ENCODE measurements at places on chromosomes 6 and 20.
A peak's percentile ranks its signal among the peaks of the same experiment; 100 is the strongest.

DNA sequence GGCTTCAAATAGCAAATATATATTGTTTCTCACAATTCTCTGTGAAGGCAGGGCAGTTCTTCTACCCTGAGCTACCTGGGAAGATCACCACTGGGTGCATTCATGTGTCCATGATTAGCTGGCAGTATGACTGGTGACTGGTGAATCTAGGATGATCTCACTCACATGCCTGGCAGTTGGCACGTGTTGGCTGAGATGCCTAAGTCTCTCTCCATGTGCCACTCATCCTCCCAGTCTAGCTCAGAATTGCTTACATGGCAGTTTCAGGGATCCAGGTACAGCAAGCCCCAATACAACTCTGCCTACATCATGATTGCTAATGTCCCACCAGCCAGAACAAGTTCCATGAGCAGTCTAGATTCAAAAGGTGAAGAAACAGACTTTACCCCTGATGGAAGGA lies 346.8 kb upstream of the CNR1 start:
- no peak for DNase-seq

DNA sequence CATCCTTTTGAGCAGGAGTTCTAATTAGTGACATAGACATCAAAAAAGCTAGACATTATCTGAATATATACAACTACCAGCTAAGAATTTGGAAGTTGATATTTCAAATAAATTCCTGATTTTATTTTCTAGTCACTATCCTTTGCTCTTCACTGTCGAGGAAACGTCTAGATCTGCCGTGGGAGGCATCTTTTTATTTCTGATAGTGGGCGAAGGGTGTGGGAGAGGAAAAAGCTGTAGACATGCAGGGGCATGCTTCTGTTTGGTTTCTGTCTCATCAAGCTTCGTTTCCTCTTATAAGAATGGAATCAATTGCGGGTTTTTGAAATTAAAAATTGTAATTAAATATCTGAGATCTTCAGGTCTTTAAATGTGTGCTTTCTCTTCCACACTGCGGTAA lies 16.2 kb upstream of the C6orf118 start:
- DNase-seq = no peak

DNA sequence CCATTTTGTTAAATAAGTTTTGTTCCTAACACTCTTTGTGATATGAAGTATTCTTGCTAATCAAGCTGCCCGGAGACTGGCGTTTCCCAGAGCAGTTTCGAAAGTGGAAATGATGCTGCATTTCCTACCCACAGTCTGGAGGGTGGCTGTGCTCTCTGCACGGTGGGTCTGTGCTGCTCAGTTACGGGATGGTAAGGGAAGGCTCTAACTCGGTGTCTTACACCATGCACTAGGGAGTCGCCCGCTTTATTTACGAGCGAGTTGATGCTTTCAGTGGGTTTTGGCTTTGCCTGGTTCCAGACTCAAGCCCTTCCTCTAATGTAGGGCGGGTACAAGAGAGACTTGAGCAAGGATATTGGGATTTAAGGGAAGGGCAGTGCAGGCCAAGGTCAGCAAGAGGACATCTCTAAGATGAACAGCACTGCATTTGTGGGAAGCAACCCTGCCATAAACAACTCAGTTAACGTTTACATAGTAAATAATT lies 180.1 kb upstream of the AKAP12 start:
- no peak for DNase-seq

DNA sequence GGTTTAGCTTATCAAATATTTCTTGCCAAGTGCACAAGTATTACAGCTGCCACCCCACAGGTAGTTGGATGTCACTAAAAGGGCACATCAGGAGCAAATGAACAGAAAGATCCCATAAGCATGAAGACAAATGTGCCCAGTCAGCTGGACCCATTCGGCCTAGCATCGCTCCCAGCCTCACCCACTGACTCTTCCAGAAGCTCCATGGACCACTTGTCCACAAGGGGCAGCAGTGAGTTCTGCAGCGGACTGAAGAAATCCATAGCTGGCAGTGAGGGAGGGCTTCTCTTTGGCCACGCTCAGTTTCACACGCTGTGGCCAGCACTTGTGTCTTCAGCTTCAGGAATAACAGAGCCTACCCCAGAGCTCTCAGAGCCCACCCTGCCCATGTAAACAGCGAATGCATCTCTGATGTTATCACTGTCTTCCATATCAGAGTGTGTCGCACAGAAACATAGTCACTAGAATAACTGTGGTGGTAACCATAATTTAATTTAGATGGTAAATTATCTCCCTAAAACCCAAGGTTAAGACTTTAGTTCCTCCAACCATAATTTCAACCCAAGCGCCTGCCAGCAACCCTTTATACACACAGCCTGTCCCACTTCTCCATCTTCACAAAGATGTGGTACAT lies 15.8 kb downstream of the CGA start:
- peak; percentile 73 for DNase-seq

GRCh38 chr6:90126181-90126580 lies 170.5 kb downstream of the BACH2 start:
- DNase-seq = no peak

GRCh38 chr20:49272654-49273053 lies 5.2 kb downstream of the ZNFX1 start:
- no peak for DNase-seq

DNA sequence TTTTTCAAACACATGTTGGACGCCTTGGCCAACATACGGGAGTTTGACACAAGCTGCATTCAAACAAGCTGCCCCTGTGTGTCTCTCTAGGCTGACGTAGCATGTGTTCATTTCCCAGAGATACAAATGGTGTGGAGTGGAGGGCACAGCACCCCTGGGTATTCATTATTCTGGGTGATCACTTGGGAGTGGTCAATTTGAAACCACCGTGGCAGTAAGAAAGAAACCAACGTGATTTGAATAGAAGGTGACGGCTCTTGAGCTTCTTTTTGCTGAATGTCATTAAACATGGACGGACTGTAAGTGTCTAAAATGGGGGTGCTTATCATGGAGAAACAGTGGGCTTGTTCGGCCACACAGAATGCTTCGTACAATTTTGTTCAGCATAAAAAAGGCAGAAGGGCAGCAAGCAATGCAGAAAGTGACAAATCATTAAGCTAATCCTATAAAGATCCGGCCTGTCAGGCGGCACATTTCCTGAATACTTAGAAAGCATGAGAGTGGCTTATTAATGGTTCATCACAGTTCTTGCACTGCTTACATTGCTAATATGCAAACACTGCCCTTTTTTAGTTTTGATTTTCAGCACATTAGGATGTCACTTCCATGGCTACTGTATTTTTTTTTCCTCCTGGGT lies 1261.9 kb upstream of the CITED2 start:
- DNase-seq = no peak

- DNase-seq = no peak
Observed at GRCh38 chr6:48670546-48670945, 559.5 kb upstream of the PTCHD4 start.

- DNase-seq = peak; percentile 22
Observed at GRCh38 chr6:157223021-157223430, 100.3 kb downstream of the TMEM242 start.

GRCh38 chr6:20253021-20253420 lies 40.8 kb upstream of the MBOAT1 start:
- DNase-seq = no peak

DNA sequence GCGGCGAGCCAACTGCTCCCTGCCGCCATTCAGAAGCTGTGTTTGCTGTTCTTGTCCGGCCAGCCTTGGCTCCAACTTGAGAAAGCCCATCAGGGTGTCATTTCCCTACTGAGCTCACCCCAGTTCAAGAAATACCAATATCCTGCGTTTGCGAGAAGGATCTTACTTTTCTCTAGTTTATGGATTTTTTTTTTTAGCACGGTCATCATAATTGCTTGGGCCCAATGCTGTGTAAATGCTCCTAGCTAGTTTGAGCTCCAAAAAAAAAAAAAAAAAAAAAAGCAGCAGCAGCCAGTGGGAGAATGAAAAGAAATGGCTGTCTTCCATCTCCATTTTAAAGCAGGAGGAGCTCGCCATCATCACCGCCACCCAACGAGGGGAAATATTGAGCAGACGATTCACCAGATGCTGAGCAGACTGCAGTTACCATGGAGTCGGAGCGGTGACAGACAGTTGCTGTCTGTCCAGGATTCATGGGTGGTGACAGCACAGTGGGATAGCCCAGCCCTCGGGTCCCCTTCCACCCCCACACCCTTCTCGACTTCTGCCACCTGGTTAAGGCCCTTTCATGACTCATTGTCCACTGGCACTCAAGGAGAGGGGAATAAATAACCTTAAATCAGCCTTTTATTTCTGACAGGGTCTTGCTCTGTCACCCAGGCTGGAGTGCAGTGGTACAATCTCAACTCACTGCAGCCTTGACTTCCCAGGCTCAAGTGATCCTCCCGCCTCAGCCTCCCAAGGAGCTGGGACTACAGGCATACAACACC lies 132.4 kb upstream of the SNX9 start:
- no peak for DNase-seq

- peak; percentile 9 for DNase-seq
Observed at GRCh38 chr20:50789968-50790650, 4.8 kb upstream of the BCAS4 start.

DNA sequence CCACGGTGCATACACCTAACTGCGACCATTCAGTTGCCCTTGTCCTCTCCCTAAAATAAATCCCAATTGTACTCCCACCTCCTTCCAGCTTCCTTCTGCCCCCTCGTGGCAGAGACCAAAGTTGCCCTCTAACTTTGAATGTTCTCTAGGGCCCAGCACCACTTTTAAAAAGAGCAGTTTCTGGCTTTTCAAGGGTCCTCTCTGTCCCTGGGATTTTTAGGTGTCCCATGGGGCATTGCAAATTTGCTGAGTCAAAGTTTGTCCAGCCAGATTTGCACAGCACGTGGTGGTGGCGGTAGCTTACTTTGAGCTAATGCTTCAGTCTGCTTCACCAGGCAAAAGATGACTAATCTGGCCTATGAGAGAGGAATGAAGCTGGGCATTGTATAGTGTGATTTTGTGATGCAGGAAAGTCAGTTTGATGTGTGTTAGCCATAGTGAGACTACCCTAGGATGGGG lies 100.2 kb downstream of the PERP start:
- peak; percentile 43 for DNase-seq

DNA sequence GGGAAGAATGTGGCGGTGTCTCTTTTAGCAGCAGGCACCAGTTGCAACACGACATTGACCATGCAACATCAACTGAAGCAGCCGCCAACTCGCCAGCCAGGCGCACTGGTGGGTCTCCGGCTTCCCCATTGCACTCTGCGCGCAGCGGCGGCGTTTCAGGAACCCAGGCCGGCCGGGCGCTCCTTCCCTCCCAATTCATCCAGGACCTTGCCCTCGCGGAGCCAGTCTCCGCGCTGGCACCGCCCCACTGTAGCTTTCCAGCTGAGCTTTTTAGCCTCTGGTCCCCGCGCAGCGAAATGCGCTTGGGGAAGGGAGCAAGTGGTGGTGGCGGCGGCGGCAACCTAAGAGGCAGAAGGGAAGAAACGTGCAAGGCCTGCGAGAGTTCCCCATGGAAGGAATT lies 297.9 kb upstream of the RIMS1 start:
- DNase-seq = no peak

- no peak for DNase-seq
Observed at GRCh38 chr6:15682965-15683822, 20.4 kb upstream of the DTNBP1 start.

GRCh38 chr6:41654151-41654697 lies 16.0 kb downstream of the MDFI start:
- no peak for DNase-seq

GRCh38 chr6:161465403-161465802 lies 191.5 kb upstream of the AGPAT4 start:
- DNase-seq = no peak

GRCh38 chr6:128124713-128125112 lies 223.9 kb upstream of the THEMIS start:
- no peak for DNase-seq

GRCh38 chr6:156639009-156639721 lies 138.0 kb upstream of the ARID1B start:
- DNase-seq = no peak

- no peak for DNase-seq
Observed at GRCh38 chr6:25229671-25230321, 49.4 kb upstream of the CARMIL1 start.

- no peak for DNase-seq
Observed at GRCh38 chr20:50333812-50334211, 143.2 kb downstream of the CEBPB start.

GRCh38 chr6:155495011-155495768 lies 39.6 kb upstream of the NOX3 start:
- no peak for DNase-seq

DNA sequence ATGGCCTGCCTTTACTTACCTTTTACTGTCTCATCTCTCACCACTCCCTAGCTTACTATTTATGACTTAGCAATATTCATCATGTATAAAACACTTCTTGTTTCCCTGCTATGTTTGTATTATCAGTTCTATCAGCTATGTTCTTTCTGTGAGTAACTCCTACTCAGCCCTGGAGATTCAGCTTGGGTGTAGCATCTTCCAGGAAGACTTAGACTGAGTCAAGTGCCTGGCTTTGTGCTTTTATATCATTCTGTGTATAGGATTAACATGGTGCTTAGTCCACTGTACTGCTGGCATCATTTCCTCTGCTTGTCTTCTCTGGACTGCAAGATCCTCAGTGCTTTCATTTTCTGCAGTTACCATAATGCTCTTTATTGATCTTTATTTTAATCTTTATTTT lies 257.8 kb downstream of the BTBD3 start:
- DNase-seq = no peak

- no peak for DNase-seq
Observed at GRCh38 chr6:166365221-166365620, 17.5 kb downstream of the MPC1 start.

DNA sequence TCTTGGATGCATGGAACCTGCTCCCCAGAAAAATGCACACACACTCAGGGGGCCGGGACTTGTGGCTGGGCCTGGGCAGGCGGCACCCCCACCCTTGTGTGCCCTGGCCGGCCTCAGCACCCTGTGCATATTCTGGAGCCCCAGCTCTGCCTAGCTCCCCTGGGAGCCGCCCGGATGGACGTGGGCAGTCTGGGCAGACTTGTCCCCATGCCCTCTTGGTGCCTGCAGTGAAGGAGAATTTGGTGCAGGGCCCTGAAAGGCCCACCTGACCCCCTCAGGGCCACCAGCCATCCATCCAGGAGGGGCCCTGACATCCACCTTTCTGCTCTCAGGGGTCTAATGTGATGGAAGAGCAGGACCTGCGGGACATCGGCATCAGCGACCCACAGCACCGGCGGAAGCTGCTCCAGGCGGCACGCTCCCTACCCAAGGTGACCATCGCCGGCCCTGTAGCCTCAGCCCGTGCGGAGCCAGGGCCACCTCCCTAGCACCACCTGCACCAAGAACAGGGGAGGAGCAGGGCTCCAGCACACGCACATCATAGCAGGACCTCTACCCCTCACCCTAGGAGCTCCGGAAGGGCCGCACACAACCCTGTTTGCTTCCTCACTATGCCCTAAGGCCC lies 62.8 kb downstream of the TCP11 start:
- no peak for DNase-seq

Measured in hematopoietic multipotent progenitor cell treated with erythropoietin and hydrocortisone succinate and interleukin-3 and kit ligand, for 8 days (in vitro differentiated cells).